ENCODE measurements at places on chromosomes 1 and 21. TPM values are rescaled to one million over a fixed set of nuclear protein-coding genes. Genes with fewer than 3 reads are reported as not detected.

DNA sequence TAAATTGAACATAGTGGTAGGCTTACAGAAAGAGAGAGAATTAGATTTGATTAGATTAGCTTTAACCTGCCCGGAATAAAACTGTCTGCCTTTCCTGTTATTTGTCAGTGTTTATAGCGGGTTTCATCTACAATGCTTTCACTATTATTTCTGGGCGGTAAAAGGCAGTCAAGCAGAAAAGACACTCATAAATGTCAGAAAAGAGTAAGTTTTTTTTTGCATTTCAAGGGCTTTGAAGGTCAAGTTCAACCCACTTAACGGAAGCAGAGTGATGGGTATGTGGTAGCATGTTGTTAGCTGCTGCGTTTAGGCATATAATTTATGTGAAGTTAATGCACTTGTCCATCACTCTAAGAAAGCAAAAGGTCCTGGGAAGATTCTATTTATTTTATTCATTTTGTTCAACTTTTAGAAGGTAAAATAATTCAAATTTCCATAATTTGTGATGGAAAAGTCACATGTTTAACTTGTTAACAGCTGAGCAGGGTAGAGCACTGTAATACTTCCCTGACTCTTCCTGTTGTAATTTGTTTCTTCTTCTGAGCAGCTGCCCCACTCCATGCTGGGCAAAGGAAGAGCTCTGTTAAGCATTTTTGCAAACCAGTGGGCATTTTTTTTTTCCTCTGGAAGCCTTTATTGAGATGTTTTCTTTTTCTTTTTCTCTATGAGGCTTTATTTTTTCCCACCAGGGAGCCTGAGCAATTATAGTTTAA is 220.1 kb downstream of the ST6GALNAC3 start:
- no peak overlapping the region for H3K27ac ChIP-seq
- H3K4me1 ChIP-seq: no peaks in the 10 kb centered on the region
- DNase-seq: no peak
- no peaks in the 10 kb centered on the region for H3K27me3 ChIP-seq
- no peaks in the 10 kb centered on the region for H3K36me3 ChIP-seq

Gene MIXL1
- not detected for total RNA-seq

- no peak for DNase-seq
- H3K36me3 ChIP-seq: no peaks in the 10 kb centered on the region
- H3K27ac ChIP-seq: no peak overlapping the region
- H3K4me3 ChIP-seq: no peak overlapping the region
- no peaks in the 10 kb centered on the region for H3K4me1 ChIP-seq
Measured at GRCh38 chr1:119249283-119249682, 108.8 kb upstream of the WARS2 start.

DNA sequence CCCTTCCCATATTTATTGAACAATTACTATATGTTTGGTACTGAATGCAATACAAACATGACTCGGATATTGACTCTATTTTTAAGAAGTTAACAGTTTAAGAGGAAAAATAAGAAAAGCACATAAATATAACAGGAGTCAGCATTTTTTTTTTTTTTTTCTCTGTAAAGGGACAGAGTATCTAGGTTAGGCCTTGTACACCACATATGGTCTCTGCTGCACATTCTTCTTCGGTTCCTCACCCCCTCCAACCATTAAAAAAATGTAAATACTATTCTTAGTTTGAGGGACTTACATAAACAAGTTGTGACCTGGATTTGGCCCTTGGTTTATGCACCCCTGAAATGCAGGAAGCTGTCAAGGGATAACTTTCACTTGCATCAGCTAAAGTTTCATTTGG is 40.4 kb downstream of the PHC2 start:
- peaks cover 57% of the 10 kb centered on the region for H3K4me1 ChIP-seq
- H3K27ac ChIP-seq: peak overlapping the region; percentile 96
- H3K27me3 ChIP-seq: no peaks in the 10 kb centered on the region
- DNase-seq: peak; percentile 97

Gene OLIG2
- not detected for total RNA-seq

Gene RAP1GAP
- under 0.01 TPM for total RNA-seq

Gene OR2L3
- total RNA-seq: not detected
